ENCODE measurements at places on chromosomes 4 and X.

DNA sequence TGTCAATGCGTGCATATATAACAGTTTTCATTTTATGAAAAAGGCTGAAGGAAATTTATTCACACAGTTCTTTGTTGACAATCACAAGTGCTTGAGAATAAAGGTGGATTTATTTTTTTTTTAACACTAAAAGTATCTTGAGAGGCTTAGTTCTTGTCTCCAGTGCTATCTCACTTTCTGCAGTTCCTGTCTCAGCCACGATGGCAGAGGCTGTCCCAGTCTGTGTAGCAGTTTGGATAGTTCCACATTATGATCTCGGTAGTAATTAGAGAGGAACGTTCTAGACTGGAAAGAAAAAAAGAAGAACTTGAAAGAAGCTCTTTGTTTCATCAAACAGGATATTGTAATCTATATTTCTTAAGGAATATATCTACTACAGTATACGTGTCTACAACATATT is 229.0 kb downstream of the UGT8 start:
- DNase-seq, result no peak

GRCh38 chr4:138499627-138500026 is 257.5 kb upstream of the SLC7A11 start:
- no peak for DNase-seq

DNA sequence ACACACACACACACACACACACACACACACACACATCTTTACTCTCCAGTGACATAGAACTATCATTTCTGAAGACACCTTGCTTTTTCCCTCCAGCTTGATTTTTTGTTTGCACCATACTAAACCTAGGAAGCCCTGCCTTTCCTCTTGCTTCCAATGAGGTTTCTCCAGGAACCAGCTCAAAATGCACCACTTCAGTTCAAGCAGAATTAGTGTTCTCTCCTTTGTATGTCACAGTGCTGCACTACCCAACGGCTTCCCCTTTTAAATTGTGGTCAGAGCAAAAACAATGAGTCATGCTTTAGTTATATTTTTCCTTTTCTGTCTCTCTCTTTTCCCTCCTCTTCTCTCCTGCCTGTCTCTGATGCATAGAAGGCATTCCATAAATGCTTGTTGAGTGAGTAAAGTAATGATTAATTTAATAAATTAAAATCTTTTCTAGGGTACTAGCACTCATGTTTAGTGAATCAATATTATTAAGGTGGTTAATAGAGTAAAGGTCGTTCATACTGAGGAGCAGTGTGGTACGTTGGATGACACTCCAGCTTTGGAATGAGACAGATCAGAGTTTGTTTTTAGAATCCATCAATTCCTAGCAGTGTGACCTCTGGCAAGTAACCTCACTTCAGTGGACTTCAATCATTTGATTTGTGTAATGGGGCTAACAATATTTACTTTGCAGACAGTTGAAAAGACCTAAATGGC is 5.9 kb downstream of the RTL3 start:
- no peak for DNase-seq

GRCh38 chrX:135086197-135086854 is 34.0 kb downstream of the ETDB start:
- peak; percentile 18 for DNase-seq

DNA sequence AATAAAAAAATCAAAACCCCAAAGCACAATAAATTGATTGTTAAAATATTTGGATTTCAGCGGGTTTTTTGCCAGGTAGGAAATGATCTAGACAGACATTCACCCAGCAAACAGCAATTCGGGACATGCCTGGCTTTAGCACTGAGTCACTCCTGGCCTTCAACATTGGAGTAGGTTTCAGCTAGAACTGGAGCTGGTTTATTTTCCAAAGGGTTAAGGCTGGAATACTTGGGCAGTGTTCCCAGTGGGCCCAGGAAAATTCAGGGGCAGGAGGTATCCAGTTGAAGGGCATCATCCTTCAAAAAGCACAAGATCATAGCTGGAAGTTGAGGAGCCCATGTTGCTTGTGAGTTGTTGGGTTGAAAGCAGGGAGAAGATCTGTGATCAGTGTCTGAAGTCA is 41.0 kb downstream of the TXLNG start:
- no peak for DNase-seq

- no peak for DNase-seq
These were observed 45.8 kb downstream of the AREG start for GRCh38 chr4:74490736-74491135.

- DNase-seq, result no peak
These were observed 48.4 kb downstream of the AKAP4 start for GRCh38 chrX:50152456-50152855.

GRCh38 chr4:83252782-83253405 is 31.7 kb downstream of the COQ2 start:
- no peak for DNase-seq
